DMS79 (cell line): ENCODE measurements at places on chromosomes 3 and 15.

- DNase-seq, result no peak
Measured at GRCh38 chr15:56619887-56620286, 113.4 kb downstream of the ZNF280D start.

DNA sequence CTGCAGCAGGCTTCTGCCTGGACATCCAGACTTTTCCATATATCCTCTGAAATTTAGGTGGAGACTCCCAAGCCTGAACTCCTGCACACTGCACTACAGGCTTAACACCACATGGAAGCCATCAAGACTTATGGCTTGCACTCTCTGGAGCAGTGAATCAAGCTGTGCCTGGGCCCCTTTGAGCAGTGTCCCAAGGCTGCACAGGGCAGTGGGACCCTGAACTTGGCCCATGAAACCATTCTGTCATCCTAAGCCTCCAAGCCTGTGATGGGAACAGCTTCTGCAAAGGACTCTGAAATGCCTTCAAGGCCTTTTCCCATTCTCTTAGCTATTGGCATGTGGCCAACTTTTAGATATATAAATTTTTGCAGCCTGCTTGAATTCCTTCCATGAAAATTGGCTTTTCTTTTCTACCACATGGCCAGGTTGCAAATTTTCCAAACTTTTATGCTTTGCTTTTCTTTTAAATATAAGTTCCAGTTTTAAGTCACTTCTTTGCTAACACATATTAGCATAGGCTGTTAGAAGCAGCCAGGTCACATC lies 257.8 kb upstream of the DCBLD2 start:
- DNase-seq, result no peak

- DNase-seq, result peak; percentile 24
Measured at GRCh38 chr15:53102483-53102882, 312.3 kb upstream of the ONECUT1 start.

DNA sequence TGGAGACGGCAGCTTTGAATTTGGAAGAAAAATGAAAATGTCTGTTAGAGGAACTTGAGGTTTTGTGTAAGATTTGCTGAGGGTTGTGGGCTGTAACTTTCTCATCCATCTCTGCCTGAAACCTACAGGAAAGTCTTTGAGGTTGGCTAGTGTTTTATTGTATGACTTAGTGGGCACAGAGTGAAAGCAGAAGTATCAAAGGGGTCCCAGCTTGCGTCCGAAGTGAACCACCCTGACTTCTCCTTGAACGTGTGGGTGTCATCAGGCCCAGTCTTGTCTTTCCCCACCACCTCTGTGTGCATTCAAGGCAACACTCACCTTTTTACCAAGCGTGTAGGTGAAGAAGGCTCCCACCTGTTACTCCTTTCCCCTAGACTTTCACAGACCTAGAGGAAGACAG lies 682.1 kb upstream of the CFAP20DC start:
- no peak for DNase-seq

DNA sequence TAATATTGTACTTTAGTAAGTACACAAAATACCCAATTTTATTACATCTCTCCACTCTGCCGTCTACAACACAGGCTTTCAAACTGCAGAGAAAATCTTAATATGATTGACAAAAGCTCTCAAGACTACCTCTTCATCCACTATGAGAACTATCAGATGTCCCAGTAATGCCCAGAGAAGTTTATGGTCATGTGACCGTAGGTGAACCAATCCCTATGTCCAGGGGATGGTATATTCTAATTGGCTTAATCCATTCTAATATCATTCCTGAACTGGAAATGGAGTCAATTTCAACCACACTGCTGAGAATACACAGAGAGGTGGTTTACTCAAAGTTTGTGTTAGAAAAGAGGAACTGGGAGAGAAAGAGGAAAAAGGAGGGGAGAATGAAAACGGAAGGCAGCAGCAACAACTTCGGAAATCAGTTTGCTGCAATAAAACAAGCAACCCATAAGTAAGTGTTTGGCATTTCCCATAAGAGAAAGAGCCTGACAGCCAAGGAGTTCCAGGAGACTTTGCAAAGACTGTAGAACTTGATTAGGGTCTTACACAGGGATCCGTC lies 7.3 kb downstream of the SST start:
- no peak for DNase-seq

GRCh38 chr3:147618691-147619090 lies 209.5 kb downstream of the ZIC1 start:
- no peak for DNase-seq

DNA sequence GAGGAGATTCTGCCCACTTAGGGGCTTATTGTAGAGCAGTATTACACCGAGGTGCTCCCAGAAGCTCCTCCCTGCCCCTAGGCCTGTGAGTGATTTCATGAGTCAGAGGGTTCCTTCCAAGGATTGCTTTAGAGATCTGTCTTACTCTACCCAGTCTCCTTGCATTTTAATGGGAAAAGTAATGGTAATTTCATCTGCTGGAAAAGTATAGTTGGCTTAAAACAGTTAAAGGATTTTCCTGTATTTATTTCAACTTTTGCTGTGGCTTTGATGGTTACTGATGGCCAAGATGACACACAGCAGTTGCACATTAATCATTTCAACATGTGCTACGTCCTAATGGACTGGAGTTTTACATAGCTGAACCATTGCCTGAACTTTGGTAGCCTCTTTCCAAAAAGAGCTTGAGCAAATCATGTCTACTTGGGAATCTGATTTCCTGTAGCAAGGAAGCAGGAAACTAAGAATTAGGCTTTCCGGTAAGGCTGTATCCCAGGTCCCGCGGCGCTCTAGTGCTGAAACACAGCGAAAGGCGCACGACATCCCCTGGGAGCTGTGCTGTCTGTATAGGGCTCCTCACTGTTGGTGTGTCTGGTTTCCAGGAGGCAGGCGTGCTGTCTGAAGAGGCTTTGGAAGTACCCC lies 9.2 kb upstream of the PGPEP1L start:
- no peak for DNase-seq
